Gastrocnemius medialis (tissue), 4 donors: ENCODE measurements at places on chromosomes 7 and 10. TPM values are rescaled to one million over a fixed set of nuclear protein-coding genes. Genes with fewer than 3 reads are reported as not detected.

Gene BTBD16
- not detected for total RNA-seq

Gene PTPN12
- 26.9 TPM for total RNA-seq

Gene HOXA7
- total RNA-seq, result 12.8 TPM

Gene CNPY1
- 0.25 TPM for total RNA-seq
